Stimulated activated CD4-positive, alpha-beta T cell treated with anti-CD3 and anti-CD28 coated beads, Interleukin-1b, Interleukin-23, amount 100 ng/mL, for 48 hours (primary cell): ENCODE measurements at places on chromosomes 7 and 10.
A peak's percentile ranks its signal among the peaks of the same experiment; 100 is the strongest.

- no peak for DNase-seq
These were observed 512.2 kb downstream of the SORCS1 start for GRCh38 chr10:106652279-106652678.

GRCh38 chr10:114767101-114767985 is 54.2 kb upstream of the FHIP2A start:
- DNase-seq = no peak

- DNase-seq = no peak
These were observed 46.2 kb downstream of the MINDY4 start for GRCh38 chr7:30817371-30817767.

DNA sequence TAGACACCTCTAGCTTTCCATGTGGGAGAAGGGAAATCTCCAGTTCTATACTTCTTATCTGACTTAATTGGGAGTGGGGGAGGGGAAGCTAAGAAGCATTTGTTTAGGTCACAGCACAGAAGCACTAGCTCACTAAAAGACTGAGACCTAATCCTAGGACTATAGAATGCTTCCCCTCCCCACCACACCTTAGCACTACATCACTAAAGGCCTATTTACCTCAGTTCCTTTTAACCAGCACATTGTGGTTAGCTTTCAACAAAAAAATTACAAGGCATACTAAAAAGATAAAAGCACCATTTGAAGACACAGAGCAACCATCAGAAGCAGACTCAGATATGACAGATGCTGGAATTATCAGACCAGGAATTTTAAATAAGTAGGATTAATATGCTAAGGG is 53.8 kb upstream of the ADRA2A start:
- DNase-seq = no peak

- peak; percentile 42 for DNase-seq
These were observed 46.6 kb downstream of the INSIG1 start for GRCh38 chr7:155344270-155344617.

DNA sequence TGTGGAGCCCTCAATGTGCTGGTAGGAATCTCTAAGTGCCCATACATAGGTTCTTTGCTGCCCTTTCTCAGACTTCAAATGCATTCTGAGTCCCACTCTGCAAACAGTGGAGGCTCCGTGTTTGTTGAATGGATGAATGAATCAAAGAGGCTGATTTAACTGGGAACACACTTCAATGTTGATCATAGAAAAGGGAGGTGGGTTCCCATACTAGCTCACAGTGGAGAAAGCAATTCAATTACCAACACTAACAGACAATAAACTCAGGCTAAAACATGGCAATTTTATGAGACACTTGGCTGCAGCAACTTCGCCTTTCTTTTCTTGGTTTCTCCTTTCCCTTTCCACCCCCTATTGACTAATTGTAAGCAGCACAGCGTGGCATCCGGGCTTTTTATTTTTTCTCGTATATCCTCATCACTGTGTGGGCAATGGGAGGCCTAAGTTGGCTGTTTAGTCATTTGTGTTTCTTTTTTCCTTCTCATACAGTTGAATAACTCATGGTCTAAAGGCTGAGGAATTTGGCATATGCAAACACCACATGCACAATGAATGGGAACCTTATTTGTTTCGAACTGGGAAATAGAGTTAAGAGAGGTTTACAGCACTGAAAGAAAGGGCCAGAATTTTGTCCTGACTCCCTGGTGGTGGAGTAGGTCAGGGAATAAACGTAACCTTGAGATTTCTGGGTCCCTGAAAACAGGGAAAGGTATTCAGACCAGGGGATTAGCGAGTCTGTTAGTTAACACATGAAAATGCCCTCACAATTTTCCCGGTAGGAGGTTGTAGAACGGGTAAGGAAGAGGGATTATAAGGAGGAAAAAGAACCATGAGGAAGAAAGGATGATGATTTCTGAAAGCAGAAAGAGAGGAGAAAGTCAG is 858.5 kb downstream of the KCNMA1 start:
- no peak for DNase-seq

DNA sequence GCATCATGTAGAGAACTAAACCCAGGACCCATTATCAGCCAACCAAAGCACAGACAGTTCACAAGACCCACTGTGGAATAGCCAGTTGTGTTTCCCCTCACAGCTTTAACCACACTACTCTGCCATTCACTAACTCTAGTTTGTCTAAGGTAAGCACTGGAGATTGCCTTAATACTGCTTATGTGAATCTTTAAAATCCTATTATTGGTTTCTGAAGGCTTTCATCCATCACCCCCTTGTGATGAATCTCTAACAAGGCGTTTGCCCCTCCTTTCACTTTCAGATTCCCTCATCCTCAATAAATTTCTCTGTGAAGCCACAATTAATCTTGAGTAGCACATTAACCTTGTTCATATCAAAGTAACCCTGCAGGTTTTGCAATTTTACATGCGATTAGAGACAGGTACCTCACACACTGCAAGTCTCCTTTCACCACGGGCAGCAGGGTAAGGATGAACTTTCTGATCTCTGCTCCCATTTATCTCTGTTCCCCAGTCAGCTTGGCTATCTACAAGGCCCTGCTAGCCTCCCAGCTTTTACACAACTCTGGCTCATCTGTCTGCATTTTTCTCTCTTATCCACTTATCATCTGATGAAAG is 785.6 kb downstream of the REEP3 start:
- no peak for DNase-seq

DNA sequence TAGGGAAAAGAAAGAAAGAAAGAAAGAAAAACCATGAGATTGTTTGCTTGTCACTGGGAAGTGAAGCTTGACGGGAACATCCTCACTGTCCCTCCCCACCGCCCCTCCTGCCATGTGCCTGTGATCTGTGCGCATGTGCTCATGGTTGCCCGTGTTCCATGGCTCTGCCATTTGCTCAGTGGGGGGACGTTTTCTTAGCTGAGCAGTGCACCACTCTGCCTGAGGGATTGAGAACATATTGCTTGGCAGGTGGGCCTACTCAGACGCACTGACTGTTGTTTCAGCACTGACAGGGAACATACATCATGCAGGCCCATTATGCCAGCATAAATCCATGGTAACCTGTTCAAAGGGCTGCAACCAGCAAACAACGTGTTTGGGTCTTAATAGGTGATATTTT is 747.9 kb upstream of the GALNT17 start:
- DNase-seq = no peak

- DNase-seq = no peak
These were observed 5.8 kb downstream of the LIPJ start for GRCh38 chr10:88592381-88592780.

- no peak for DNase-seq
These were observed 3.0 kb downstream of the ZCCHC24 start for GRCh38 chr10:79442171-79443040.

DNA sequence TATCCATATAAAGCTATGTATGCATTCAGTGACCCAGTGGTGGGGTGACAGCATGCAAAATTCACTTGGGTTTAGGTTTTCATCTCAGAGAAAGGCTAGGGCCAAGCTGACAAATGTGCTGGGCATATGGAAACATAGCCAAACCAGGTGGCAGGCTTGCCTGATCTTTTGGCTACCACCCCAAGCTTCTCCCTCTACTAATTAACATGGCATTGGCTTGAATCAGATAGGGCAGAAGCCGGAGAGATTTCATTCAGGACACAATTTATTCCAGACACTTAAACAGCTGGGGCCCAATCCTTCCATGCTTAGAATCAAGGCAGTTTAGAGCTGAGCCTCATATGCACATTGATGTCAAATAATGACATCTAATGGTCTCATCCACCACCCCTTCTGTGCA is 95.5 kb upstream of the AGK start:
- DNase-seq = no peak

DNA sequence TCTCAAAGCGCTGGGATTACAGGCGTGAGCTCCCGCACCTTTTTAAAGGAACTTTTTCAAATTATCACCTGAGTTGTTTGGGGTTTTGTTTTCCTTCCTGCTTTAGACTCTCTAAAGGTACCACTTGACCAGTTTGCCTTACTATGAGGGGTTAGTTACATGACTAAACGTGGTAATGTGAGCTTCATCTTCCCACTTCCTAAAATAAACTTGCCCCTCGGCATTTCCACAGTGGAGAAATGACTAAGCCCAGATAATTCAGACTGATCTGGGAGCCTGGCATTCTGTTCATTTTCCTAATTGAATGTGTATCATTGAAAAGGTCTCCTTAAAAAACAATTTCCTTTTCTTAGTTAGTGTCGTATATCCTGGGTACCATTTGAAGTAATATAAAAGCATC is 163.4 kb downstream of the PLXDC2 start:
- no peak for DNase-seq

- DNase-seq = no peak
These were observed 1.3 kb upstream of the UNC5B start for GRCh38 chr10:71211053-71211452.

DNA sequence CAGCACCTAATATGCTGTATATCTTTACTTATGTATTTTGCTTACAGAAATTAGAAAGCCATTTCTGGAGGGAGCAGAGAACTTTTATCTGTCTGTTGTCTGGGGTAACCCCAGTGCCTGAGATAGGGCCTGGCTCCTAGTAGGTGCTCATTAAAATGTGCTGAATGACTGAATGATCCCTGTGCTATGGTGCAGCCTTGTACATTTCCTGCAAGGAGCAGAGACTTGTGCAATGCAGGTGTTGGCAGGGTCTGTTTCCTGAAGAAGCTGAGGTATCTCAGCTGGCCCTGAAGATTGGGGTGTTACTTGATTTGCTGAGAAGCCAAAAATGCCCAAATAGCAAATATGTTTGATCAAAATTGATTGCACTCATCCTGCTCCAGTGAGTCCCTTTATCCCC is 65.5 kb downstream of the RAMP3 start:
- no peak for DNase-seq

DNA sequence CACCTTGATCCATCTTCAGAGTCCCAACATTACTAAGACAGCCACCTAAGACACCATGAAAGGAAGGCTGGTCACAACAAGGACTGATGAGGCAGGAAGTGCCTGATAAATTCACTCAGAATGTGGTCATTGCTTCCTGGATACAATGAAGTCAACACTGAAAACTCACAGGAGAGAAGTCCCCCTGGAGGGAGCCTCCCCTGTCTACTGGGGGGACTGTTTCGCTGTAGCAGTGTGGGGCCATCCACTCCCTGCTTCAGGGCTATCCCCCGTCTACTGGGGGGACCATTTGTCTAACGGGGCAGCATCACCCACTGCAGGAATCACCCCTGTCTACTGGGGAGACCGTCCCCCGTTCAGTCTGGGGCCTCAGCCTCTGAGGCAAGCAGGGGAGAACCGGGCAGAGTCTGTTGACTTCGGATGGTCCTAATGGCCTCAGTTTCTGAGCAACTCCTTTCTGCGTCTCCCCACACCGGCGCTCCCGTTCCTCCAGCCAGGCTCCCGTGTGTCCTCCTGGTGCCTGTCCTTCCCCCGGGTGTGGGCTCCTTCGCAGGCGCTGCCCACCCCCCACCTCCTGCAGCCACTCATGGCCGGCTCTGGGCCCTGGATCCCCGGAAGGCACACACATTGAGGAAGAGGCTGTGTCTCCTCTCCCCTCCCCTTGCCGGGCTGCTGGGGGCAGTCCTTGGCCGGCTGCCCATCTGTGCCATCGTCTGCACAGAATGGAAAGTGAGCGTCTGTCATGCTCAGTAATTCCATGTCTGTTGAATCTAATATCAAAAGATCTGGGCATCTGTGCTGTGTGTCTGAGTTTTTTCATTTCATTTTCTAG is 59.9 kb upstream of the DNAJB6 start:
- no peak for DNase-seq

DNA sequence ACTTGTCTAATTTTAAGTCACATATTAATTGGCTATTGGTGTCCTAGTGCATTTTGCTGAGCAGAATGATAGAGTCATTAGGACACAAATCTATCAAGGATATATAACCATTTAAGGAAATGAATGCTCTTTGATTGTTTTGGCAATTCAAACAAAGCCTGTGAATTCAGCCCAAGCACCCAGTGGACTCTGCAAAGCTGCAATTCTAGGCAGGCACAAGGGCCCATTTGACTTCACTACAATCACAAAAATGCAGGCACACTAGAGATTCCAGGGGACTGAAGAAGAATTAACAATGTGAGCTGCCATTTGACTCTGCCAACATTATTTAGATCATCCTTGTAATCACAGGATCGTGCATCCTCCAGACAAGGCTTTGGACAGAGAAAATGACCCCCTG is 544.2 kb upstream of the PHF14 start:
- no peak for DNase-seq

DNA sequence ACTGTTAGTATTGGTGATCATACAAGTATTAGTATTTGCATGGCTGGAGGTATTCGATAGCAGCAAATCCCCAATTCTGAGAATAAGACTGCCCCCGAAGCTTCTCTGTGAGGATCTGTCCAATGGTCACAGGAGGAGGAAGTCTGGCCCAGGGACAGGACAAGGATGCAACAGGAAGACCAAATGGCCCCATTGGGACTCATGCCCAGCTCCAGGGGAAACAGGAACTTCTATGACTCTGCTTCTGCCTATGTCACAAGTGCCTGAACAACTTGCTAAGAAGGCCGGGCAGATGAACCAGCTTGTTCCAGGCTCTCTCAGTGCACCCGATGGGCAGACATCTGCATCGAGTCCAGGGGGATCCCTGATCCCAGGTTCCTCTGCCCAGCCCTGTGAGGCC is 172.0 kb upstream of the GRB10 start:
- DNase-seq = no peak

GRCh38 chr7:3300221-3300650 is 816 bp upstream of the SDK1 start:
- DNase-seq = no peak

- DNase-seq = no peak
These were observed 10.7 kb downstream of the PFKP start for GRCh38 chr10:3077940-3078630.

DNA sequence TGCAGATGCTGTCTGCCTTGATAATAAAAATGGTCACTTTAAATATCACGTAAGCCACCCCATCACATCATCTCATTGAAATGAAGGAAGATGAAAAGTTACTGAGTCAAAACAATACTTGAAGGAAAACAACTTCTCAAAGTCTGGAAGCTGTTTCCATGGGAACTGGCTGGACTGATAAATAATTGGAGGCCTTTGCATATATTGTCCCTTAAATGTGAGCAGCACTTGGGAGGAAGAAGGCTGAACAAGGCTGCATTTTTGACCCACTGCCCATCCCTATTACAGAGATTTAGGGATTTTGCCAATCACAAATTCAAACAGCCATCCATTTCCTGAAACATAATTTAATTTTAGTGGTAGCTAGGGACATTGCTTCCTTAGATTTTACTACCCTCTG is 18.2 kb upstream of the MAGI2 start:
- DNase-seq = no peak

DNA sequence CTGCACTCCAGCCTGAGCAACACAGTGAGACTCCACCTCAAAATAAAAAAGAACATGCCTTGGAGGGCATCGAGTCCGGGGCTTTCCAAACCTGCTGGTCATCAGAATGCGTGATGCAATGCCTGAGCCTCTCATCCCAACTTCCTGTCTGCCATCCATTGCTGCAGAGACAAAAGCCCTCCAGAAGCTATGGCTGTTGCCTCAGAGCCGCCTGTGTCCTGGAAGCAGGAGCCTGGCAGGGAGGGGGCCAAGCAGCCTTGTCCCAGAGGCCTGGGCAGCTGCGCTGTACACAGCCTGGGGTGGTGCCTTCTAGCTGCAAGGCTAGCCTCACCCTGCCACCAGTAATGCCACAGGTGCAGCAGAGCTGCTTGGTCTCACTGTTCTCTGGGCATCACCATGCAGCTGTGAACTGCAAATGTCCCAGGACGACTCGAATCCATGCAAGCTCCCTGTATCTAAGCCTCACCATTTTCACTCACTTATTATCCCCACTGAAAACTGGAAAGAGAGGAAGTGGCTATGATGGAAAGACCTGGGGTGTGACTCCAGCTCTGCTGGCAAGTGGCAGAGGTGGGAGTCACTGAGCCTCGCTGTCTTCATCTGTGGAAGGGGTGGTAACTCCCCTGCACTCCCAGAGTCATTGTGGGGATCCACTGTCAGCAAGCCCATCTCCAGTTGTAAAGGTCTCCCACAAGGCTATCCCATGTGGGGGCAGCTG is 7.0 kb downstream of the ALOX5 start:
- no peak for DNase-seq
